ENCODE measurements at places on chromosomes 12 and 14. TPM values are rescaled to one million over a fixed set of nuclear protein-coding genes. Genes with fewer than 3 reads are reported as not detected.

DNA sequence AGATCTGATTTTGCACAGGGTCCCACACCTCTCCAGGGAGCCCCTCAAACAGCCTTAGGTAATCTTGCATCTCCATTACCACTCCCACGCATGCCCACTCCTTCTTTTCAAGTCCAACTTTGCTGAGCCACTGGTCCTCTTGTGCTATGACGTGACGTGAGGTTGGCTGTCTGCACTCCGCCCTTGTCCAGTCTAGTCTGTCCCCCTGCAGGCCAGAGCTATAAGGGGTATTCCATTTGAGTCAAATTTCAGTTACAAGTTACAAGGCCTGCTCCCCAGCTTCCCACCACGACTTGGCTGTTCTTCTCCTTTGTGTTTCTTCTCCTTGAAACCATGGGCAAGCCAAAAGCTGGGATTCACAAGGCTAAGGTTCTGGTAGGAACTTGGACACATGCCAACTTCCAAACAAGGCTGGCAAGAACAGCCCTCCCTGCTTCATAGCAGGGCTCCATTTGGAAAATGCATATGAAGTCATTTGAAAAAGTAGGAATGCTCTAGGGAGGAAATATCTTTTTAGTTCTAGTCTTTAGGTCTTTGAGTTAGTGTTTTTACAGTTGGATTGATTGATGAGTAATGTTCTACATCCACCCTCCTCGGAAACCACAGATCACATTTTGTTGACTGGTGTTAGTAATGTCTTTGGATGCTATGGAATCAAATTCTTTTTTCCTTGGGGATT, 49.1 kb downstream of the KCNA1 start:
- DNase-seq: no peak

- no peak for DNase-seq
These were observed 77.7 kb downstream of the ARF6 start for GRCh38 chr14:49970474-49971147.

Gene ZNF641
- total RNA-seq: 50.5 TPM

DNA sequence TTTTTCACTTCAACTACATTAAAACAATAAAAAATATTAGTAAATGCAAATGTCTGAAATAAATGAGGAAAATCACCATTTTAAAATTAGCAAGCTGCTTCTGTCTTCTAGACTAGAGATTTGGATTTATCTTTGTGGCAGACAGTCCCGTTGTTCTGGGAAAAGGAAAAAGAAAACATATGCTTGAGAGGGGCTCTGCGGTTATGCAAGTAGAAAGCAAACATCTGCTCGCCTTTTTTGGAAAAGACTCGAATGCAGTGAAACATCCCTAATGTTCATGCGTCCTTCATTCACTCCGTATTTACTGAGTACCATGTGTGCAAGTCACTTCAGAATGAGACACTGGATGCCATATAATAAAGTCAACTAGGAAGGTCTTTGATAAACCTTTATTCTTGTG, 44.9 kb downstream of the IFNG start:
- no peak for DNase-seq

DNA sequence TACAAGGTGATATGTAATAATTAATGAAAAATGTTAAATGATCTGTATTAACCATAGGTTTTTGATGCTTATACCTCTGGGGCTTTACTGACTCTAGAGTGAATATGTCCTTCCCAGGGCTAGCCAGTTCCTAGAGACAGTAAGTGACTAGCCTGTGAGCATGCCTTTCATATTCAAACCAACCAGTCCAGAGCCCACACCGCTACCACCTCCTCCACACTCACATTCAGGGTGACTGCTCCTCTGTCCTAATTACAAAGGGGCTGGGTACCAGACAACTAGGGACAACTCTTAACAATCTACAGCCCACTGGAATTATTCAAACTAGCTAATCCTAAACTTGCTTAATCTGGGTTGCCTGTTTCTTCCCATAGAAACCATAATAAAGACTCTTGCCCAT, 49.0 kb downstream of the RALGAPA1 start:
- DNase-seq: no peak

Gene EPYC
- total RNA-seq: not detected

Gene UNC79
- 51.9 TPM for total RNA-seq

Gene HOXC9
- not detected for total RNA-seq

- DNase-seq: no peak
These were observed 28.7 kb downstream of the COX8C start for GRCh38 chr14:93375673-93376156.

DNA sequence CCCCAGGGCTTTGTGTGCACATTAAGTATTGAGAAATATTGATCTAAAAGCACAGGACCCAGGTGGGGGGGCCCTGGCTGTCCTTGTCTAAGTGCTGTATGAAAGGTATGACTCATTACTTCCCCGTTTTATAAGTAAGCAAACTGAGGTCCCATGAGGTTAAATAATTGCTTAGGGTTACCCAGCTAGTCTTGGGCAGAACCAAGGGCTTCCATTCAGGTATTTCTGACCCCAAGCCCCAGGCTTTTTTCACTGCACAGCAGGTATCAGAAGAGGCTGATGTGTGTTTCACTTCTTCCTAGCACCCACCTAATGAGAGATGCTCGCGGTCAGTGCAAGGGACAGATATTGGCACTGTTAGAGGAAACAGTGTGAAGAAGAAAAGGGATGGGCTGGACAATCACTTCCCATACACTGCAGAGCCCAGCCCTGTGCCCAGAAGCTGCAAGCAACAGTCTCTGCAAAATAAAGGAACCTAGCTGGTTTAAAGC, 4.7 kb upstream of the TC2N start:
- no peak for DNase-seq

GRCh38 chr14:105989566-105990302, 463.4 kb downstream of the TMEM121 start:
- DNase-seq: no peak

DNA sequence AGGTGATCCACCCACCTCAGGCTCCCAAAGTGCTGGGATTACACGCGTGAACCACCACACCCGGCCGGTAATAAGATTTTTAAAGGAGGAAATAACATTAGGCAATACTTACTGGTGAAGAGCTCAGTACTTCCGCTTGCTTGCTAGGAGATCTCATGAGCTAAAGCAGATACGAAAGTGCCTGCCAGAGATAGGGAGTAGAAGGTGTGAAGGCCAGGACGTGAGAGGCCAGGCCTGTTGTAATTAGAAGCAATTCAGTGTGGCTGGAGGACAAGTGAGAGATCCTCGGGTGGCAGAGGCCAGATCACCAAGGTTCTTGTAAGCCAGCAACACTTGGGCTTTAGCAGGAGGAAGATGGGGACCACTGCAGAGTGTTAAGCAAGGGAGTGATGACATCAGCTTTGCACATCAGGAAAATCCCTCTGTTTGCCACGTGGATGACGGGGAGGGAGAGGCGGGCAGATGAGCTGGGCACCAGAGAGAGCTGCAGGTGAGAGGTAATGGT, 7.6 kb downstream of the TECPR2 start:
- DNase-seq: no peak

Gene INSM2
- total RNA-seq: 0.47 TPM

Gene SPIC
- total RNA-seq: 0.16 TPM

- DNase-seq: no peak
These were observed 31.7 kb downstream of the RASAL1 start for GRCh38 chr12:113103756-113104450.

GRCh38 chr12:57620936-57621496, 9.8 kb downstream of the ARHGEF25 start:
- DNase-seq: no peak
